HEK293T (cell line): ENCODE measurements at places on chromosomes 5 and 9.

GRCh38 chr5:160369990-160370712 is at the start of gene C1QTNF2:
Gene C1QTNF2 (minus strand): TSS chr5:160370626. CDS start chr5:160355011, 15,615 bp downstream.
- peak; percentile 59 for DNase-seq

DNA sequence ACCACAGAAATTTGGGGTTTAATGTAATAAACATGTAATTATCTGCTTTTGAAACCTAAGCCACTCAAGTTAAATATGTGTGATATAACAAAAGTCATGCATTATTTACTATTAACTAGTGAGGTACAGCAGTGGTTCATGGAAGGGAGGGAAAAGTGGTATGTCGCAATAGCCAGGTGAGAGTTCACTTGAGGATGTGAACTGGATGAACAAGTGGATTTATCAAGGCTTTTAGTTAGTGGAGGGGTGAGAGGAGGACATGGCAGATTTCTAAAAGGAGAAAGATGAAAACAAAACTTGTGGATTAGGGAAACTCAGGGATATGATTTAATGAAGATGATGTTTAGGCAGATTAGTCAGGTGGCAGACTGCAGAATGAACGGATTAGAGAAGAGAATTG is 141.3 kb upstream of the NFIB start:
- DNase-seq: no peak

DNA sequence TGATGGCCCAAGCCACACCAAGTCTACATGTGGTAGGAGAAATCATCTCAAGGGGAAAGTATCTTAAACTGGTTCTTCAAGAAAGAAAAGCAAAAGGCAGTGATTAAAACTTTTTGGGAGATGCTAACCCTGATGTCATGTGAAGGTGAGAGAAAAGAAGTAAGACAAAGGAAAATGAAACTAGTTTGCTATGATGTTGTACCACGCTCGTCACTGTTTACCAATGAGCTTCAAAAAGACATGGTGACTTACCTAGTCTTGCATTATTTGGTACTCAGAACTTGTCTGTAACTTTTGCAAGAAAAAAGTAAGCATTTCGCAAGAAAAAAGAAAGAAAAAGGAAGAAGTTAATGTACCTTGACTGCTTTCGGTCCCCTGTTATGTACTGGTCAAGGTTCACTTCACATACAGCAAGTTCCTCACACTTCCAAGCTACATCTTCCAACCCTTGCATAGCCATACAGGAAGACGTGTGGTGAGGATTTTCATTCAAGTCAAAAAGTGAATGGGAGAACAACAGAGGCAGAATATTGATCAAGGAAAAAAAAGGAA is 739.3 kb downstream of the NR2F1-AS1 start:
- no peak for DNase-seq

- DNase-seq: no peak
Observed at GRCh38 chr5:148509893-148510292, 126.1 kb downstream of the FBXO38 start.

DNA sequence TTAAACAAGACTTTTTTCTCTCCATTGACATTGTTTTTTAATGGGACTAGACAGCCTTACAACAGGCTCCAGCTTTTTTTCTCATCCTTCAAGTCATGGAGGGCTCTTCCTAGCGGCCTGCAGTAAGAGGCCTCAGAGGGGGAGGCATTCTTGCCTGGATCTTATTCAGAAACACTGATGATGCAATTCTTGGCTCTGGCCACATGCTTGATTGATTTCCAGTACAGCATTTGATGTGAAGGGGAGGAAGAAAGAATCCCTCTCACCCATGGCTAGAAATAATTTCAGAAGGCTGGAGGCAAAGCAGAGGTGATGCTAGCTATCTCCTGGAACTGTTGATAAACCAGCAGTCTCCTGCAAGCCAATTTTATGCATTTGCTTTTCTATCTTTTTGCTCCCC is 324.8 kb downstream of the PRELID2 start:
- no peak for DNase-seq

GRCh38 chr5:38888041-38888440 is 42.2 kb downstream of the OSMR start:
- DNase-seq: no peak

GRCh38 chr5:112221128-112221527 is 197.9 kb downstream of the EPB41L4A start:
- DNase-seq: no peak

DNA sequence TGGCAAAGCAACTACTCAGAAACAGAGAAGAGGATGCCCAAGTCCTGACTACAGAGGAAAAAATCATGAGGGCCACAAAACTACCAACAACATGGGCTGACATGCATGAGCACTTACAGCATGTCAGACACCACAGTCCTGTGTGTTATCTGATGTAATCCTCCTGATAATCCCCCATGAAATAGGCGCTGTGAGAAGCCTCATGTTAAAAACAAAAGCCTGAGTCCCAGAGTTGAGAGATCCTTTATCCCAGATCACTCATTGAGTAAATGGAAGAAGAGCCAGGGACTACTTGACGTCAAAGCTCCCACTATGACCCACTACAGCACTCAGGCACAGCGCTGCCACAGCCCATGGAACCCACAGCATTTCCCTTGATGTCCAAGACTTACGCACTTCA is 7.2 kb upstream of the SPOCK1 start:
- no peak for DNase-seq

DNA sequence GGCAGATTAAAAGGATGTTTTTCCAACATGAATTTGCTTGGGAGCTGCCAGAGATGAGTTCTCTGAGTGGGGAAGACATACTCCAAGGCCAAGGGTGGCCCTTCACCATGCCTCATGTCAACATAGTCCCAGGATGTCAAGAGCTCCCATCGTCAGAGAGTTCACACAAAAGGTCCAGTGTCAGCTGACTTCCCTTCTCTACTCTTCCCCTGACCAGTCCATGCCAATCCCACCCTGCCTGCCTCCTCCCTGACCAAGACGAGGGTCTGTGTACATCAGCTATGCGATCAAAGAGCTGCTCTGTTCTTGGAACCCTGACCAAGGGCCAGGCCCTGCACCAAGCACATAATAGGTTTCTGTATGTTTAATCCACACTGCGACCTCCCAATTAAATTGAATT is 71.2 kb upstream of the ZNF622 start:
- no peak for DNase-seq

DNA sequence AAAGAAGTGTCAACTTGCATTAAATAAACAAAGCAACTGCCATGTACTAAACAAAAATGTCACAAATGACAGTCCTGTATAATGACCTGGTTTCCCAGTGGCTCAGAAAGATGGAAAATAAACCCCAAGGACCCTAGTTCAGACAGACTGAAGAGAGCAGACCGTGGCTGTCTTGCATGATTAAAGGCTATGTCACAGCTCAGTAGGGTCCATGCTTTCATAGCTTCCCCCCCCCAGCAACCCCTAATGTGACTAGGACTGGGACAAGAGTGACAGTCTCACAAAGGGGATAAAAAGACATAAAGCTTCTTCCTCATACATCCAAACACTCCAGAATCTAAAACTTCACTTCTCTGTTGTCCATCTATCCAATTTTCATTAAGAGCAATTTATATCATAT is 113.6 kb downstream of the NR6A1 start:
- DNase-seq: no peak

- no peak for DNase-seq
Observed at GRCh38 chr5:72271702-72272101, 48.3 kb downstream of the MRPS27 start.
